ENCODE measurements at places on chromosomes 2 and 18. TPM values are rescaled to one million over a fixed set of nuclear protein-coding genes. Genes with fewer than 3 reads are reported as not detected.

The AOX1 gene
- 3.1 TPM for total RNA-seq

The KCNG3 gene
- 0.24 TPM for total RNA-seq

The NGEF gene
- 4.6 TPM for total RNA-seq

The SIX2 gene
- not detected for total RNA-seq

The UNC80 gene
- 0.32 TPM for total RNA-seq

The NCKAP5 gene
- total RNA-seq: 4.9 TPM

The IL36B gene
- total RNA-seq: not detected

The GAD1 gene
- total RNA-seq: 7.2 TPM

The TUBB8B gene
- total RNA-seq: not detected

Data from A375 (cell line).